Kidney epithelial cell (primary cell): ENCODE measurements at places on chromosomes 5 and 9.

DNA sequence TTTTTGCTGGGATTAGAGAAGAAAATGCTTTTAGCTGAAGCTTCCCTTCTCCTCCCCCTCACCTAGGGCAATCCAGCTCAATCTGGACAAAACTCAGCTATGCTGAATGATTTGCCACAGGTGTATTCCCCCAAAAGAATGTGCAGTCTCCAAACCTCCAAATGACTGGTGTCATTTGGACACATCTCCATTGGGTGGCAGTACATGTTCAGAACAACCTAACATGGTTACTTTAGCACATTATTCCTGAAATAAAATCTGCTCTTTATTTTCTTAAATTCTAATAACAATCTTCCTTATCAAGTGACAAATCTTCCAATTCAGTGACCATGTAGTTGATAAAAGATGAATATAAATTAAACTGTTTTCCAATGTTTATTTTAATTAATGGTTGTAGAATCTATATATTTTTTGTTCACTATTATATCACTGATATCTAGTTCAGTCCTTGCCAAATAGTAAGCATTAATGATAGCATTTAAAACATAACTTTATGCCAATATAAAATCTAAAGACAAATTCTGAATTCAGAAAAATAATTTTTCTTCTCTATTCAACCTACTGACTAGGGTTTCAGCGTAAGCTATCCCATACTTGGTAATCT lies 61.3 kb upstream of the MOCS2 start:
- no peak for DNase-seq

DNA sequence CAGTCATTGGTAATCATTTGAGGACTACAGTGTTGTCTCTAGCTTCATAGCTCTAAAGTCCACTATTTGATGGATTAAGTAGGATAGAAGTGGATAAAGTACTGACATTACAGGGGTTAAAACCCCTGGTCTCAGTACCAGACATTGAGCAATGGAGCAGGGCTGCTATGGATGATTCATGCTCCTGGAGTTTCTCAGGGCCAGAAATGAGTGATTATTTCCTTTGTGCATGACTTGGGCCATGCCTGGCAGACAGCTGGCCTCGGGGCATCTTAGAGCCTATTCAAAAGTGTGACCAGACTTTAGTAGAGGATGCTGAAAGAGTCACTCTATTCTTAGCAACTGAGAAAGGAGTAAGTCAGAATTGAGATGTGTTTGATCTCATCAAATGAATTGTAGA lies 350.7 kb upstream of the TLE4 start:
- peak; percentile 80 for DNase-seq

- DNase-seq: no peak
Measured at GRCh38 chr5:69225860-69226259, 8.8 kb upstream of the CDK7 start.

GRCh38 chr9:9538766-9539165 lies 1074.0 kb downstream of the PTPRD start:
- DNase-seq: no peak
